Inflammatory macrophage (primary cell): ENCODE measurements at places on chromosomes 6 and 20.
A peak's percentile ranks its signal among the peaks of the same experiment; 100 is the strongest.

DNA sequence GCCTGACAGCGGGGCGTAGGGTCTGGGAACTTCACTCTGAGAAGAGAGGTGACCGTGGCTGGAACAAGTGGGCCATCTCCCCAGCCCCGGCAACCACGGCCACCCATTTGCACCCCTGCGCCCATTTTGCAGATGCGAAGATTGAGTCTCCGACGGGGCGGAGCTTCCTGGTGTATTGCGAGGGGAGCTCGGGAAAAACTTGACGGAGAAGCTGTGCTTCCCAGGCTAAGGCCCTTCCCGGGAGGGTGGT lies 653 bp downstream of the ZNF335 start:
- DNase-seq = no peak

- no peak for DNase-seq
Measured at GRCh38 chr6:27406085-27406484, 17.5 kb downstream of the ZNF391 start.

GRCh38 chr20:17042122-17042521 lies 184.7 kb upstream of the PCSK2 start:
- DNase-seq = no peak

GRCh38 chr20:23340524-23340923 lies 10.1 kb upstream of the NXT1 start:
- DNase-seq = peak; percentile 59

GRCh38 chr6:48535582-48536009 lies 424.6 kb upstream of the PTCHD4 start:
- DNase-seq = no peak
